Hypothalamus (tissue), 51 donors: ENCODE measurements at places on chromosomes 1 and 21.

- no peak for DNase-seq
Measured at GRCh38 chr1:29786791-29787732, 550.7 kb downstream of the PTPRU start.

- DNase-seq = no peak
Measured at GRCh38 chr1:234536741-234537140, 57.8 kb upstream of the TARBP1 start.

DNA sequence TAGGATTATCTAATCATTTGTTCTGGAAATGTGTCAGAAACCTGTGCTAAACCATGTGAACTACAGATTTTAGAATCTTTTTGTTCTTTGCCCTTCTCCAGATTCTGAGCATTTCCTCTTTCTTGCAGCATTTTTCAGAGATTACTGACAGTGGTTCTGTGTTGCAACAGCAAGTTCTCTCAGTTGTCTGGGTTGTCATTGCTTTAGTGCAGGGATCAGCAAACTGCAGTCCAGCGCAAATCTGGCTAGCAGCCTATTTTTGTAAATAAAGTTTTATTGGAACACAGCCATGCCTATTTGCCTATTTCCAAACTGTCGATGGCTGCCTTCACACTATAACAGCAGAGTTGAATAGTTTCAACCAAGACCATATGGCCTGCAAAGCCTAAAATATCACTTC lies 66.3 kb upstream of the LRRC8D start:
- no peak for DNase-seq

GRCh38 chr1:230340526-230341161 lies 85.5 kb downstream of the PGBD5 start:
- no peak for DNase-seq

DNA sequence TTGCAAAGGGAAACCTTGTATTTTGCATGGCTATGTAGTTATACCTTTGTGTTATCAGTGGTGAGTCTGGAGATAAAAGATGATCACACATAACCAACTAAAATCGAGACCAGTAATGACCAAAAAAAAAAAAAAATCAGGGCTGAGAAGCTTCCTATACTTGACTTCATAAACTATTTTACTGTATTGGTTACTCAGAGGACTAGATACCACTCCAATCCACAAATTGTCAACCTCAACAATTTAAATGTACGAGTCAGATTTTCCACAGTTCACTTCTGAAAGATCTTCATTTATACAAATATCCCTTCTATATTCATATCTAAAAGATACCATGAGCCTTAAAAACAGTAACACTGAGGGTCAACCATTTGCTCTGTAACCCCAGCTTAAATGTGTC lies 71.7 kb downstream of the NRIP1 start:
- DNase-seq = no peak
